ENCODE measurements at places on chromosomes 6 and 20.

DNA sequence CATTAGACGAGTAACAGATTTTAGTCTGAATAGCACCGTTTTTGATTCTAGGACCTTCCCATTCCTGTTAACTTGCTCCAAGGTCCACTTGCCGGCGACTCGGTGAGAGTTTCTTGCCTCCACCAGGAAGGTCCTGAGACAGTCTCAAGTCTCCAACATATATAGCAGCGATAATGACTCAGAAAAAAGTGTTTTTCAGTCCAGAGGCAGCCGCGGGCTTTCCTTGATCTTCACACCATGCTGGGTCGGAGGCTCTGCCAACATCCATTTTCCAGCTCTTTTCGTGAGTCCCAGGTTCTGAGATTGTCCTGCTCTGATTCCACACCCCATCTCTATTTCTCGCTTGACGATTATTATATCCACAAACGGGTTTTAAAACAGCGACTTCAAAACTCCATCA, 170.5 kb downstream of the GPX5 start:
- DNase-seq, result no peak

DNA sequence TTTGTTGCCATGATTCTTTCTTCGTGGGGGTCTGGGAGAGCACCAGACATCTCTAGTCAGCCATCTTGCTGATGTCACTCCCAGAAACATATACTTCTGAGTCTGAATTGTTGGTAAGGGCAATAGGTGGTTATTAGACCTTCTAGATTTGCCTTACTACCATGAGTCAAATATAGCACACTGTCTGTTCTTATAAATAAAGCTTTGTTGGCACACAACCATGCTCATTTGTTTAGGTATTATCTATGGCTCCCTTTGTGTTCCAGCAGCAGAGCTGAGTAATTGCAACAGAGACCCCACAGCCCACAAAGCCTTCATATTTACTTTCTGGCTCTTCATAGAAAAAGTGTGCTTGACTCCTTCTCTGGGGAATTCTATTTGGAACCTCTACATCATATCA, 62.9 kb downstream of the CDH26 start:
- no peak for DNase-seq

GRCh38 chr6:31358302-31358701, 1.3 kb upstream of the HLA-B start:
- DNase-seq, result no peak

GRCh38 chr6:157982563-157983405, 1.1 kb downstream of the SYNJ2 start:
- DNase-seq, result no peak

DNA sequence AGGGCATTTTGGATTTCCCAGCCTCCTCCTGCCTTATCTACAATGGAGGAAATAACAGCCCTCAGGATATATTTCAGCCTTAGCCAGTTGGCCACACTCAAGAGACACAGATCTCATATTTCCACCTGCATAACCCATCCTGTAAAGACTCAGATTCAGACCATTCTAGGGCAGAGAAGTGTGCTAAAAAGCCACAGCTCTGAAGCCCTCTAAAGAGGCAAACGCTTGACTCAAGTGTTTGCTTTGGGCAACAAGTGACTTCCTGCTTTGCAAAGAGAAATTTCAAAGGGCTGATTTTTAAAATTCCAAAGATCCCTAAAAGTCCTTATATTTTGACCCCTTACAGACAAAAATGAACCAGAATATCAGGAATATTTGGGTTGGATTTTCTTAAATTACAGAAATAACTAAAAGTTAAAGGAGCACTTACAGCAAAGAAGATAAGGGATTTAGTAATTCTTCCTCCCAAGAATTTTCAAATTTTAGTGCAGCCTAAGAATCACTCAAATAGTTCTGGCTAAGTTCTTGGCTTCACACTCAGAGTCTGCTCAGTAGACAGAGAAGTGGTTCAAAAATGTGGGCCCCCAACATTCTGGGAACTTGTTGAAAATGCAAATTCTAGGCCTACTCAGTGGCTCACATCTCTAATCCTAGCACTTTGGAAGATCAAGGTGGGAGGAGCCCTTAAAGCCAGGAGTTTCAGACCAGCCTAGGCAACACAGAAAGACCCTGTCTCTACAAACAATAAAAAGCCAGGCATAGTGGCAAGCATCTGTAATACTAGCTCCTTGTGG, 18.9 kb upstream of the ADGRF5 start:
- DNase-seq, result no peak

DNA sequence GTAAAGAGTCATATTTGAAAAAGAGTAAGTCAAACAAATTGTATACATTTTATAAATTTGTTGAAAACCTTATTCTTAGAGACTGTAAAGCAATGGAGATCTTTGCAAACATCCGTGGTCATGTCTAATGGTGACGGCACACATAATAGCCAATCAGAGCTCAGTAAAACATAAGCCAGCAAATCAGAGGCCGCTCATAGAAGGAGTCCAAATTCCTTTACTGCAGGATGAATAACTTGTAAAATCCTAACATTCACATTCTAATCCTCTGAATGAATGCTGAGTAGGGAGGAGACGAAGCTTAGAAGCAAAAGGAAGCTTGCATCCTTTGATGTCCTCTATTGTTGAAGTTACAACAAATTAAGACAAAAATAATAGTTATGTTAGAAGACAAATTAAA, 401.7 kb downstream of the PRKN start:
- no peak for DNase-seq

GRCh38 chr6:12163149-12163548, 127.0 kb upstream of the EDN1 start:
- DNase-seq, result no peak

DNA sequence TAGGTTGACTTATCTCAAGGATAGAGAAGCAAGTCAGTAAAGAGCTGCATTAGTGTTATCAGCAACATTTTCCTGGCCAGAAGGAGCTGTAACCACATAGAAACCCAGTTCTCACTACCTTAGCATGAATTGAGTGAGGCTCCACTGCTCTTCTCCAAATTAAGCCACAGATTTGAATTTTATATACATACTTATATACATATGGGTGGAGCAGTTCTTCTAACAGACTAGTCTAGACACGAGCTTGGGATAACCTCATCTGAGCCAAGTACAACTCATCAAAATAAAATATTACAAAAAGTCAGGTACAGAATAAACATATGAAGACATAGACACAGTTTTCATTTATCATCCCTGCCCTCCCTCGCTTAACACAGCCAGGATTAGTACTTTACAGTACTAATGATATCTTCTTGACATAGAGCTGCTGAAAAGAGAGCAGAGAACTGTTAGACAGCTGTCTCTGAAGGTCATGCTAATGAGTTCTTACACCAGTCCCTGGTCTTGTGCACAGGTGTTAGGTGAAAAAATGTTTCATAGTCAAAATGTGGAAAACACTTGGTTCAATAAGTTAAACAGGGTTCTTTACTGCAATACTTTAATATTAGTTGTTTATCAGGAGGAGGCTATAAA, 147.4 kb upstream of the HTR1E start:
- DNase-seq, result no peak

- no peak for DNase-seq
Observed at GRCh38 chr6:166650824-166651807, 24.1 kb upstream of the RPS6KA2 start.

DNA sequence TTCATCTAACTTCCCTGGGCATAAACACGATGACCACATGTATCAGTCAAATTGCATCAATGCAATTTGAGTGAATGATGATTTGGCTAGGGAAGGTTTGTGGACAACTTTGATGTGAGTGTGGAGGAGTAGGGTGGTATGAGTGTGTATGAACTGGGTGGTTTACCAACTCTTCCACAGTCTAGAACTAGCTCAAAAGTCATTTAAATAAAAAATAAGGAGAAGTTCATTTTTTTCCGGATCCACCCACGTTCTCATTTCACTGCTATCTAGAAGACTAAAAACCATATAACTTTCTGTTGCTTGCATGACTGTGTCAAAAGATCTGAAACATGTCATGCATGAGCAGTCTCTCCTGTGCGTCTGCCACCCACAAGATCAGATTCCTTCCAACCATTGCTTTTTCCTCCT, 23.6 kb downstream of the SLC35D3 start:
- no peak for DNase-seq

- no peak for DNase-seq
Observed at GRCh38 chr6:52144196-52145076, 41.7 kb upstream of the IL17A start.

- no peak for DNase-seq
Observed at GRCh38 chr6:122569230-122569771, 40.9 kb upstream of the PKIB start.

DNA sequence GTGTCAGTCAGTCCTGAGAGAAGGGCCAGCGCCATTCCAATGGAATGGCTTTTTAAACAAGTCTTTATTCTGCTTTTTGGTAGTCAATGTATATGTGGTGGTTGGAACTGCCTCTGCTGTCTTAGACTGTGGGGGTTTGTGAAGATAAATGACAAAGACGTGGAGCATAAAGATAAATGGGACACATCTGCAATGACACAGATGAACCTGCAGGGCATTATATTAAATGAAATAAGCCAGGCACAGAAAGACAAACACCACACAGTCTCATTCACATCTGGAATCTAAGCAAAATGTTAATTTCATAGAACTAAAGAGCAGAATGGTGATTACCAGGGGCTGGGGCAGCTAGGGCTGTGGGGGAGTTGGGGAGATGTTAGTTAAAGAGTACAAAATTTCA, 912.8 kb upstream of the MAN1A1 start:
- no peak for DNase-seq

- DNase-seq, result no peak
Observed at GRCh38 chr6:14606353-14606752, 488.8 kb downstream of the CD83 start.

DNA sequence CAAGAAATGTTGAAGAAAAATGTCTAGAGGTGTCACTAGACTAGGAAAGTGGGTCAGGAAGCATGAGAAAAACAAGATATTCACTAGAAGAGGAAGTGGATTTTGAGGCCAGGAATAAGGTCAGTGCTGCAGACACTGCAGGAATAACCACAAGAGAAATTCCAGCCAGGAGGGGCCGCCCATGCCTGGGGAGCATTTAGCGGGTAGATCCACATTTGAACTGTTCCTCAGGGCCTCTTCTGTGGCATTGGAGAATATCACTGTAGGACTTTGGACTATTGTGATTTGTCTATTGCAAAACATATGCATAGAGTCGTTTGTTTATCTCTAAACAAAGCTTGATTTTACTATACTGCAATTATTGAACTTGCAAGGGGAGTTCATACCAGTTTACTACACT, 49.6 kb upstream of the CCDC28A start:
- DNase-seq, result no peak

DNA sequence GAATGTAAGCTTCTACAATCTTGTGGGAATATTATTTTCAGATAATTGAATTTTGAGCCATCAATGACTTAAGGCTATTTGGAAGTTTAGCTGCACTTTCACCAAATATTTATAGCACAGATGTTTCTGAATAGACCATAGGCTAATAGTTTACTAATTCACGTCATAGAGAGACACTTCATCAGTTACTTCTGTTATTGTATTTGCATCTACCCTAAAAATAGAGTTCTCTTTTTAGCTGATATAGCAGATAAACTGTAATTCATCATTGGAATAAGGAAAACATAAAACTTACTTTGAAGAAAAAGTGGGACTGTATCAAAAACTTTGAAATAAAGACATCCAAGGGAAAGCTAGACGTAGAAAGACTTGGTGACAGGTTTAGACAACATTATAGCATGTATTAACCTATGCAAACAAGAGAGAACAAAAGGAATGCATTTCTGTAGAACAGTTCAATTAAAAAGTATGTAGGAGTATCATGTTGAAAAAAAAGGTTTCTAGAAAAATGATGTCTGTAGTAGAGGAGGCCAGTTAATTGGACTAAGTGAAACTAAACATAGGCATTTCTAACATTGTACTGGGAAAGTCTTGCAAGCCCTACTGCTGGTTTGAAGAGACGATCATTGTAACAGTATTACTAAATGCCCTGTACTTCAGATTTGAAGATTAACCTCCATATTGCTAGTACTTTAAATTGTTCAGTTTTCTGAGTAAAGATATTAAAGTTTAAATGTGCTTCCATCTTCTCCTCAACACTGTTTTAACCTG, 123.3 kb downstream of the ZFAND3 start:
- DNase-seq, result no peak

DNA sequence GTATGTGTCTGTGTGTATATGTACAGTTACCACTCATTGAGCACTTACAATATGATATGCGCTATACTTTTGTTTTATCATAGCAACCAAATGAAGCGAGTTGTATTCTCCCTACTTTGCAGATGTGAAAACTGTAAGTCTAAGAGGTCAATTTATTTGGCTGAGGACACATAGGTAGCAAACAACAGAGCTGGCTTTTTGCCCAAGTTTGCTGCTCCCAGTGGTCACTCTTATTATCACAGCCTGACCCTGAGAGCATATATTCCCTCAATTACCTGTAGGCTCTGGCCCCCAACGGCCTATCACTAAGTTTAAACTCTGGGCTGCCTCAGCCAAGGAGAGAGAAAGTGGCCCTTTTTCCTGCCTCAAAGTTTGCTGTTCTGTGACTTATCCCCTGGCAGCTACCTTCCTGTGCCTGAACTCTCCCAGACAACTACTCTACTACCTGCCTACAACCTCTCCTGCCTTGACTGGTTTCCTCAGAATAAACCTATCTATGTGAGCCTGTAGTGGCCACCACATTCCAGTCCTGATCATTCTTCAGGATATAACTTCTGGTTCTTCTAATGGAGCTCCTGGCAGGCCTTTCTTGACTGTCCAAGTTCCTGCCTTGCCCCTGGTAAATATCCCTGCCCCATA, 221.8 kb downstream of the FRK start:
- DNase-seq, result no peak

- DNase-seq, result no peak
Observed at GRCh38 chr6:83514866-83515466, 2.6 kb downstream of the PRSS35 start.

GRCh38 chr20:38590676-38591473, 9.9 kb downstream of the ADIG start:
- DNase-seq, result no peak

DNA sequence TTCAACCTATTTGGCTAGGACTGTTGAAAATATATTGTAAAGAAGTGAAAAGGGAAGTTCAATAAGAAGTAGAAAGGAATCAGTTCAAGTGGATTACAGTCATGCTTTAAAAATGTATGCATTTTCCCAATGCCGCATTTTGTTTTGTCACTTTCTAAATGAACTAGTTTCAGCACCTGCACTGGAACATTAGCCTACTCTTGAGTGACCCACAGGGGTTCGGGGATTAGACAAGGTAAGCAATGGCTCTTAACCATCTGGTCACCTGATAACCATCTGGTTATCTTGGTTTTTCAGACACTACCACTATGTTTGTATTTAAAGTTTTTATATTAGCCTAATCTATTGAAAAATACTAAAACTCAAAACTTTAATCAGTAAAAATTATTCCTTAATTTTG, 97.6 kb downstream of the CD164 start:
- no peak for DNase-seq

GRCh38 chr6:42896178-42896719, 16.8 kb downstream of the RPL7L1 start:
- DNase-seq, result no peak

DNA sequence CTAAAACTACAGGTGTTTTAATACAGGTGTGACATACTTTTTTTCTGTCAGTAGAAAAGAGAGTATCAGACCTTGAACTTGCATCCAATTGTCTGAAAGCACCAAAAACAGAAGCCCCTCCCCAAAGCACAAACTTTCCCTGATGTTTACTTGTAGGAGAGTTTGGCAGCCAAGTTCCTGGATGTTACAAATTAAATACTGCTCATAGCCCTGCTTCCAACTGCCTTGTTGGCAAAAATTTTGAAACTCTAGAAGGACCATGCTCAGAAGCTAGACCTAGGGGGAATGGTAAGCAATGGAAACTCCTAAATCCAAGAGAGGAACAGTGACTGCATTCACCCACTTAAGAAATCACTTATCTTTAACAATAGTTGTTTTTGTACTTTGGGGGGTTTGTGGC, 17.0 kb upstream of the ARG1 start:
- no peak for DNase-seq
